ENCODE measurements at places on chromosomes 3 and 15. TPM values are rescaled to one million over a fixed set of nuclear protein-coding genes. Genes with fewer than 3 reads are reported as not detected.

Gene ISL2
- 0.98 TPM for polyA plus RNA-seq

GRCh38 chr3:152621006-152621868 is 213.7 kb upstream of the P2RY1 start:
- DNase-seq = peak; percentile 22
- no peaks in the 10 kb centered on the region for H3K36me3 ChIP-seq
- H3K4me1 ChIP-seq = no peaks in the 10 kb centered on the region
- H3K27me3 ChIP-seq = 0 out of 2 replicates have a peak, but pooled peaks cover 5% of the 10 kb centered on the region
- no peak overlapping the region for H3K27ac ChIP-seq

Gene HYAL1
- polyA plus RNA-seq = 0.09 TPM

DNA sequence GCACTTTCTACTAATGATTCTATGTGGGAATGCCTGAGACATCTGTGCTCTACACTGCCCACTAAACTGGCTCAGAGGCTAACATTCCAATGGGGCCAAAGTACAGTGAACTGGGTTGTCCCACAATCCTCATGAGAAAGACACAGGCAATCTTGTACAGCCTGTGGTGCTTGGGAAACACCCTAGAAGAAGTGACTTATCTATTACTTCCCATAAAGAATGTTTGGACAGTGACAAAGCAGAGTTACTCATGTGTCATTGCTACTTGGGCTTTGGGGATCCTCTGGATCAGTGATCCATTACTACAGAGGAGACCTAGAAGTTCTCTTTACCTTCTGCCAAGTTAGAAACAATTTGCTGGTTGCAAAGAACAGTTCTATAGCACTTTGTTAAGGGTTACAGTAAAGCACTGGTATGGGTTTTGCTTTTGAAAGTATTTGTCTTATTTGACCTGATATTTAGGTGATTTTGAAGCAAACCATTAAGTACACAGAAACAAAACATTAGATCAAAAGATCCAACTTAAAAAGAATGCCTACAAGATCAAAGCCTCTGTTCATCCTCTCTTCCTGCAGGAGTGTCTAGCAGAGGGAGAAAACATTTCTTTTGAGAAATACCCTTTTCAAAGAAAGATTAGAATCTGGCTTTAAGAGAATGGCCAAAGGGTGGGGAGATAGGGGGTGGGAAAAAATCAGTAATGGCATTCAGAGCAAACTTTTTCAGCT is 75.8 kb downstream of the CTNNB1 start:
- H3K36me3 ChIP-seq = no peaks in the 10 kb centered on the region
- peaks cover 15% of the 10 kb centered on the region for H3K4me1 ChIP-seq
- H3K4me3 ChIP-seq = no peak overlapping the region
- peak overlapping the region; percentile 31 for H3K27ac ChIP-seq
- peak; percentile 88 for DNase-seq
- no peaks in the 10 kb centered on the region for H3K27me3 ChIP-seq

Gene PDZRN3
- 22.3 TPM for polyA plus RNA-seq

DNA sequence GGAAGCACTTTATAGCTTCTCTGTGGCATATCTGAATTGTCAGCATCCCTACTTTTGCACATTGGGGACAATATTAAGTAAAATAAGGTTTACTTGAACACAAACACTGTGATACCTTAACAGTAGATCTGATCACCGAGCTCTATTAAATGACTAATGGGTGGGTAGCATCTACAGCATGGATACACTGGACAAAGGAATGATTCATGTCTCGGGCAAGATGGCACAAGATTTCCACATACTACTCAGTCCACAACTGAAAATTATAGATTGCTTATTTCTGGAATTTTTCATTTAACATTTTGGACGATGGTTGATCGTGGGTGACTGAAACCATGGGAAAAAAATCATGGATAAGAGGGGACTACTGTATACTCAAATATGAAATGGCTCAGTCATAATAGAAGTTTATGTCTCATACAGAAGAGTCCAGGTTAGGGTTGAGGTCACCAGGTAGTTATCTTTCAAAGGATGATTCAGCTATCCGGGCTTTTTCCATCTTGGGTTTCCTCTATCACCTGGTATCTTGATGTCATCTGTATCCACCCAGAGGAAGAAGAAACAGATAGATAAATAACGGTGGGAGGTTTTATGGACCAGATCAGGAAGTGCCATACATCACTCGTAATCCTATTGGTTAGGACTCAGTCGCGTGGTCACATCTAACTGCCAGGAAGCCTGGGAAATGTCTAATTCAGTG is 320.0 kb upstream of the RARB start:
- no peak overlapping the region for H3K4me3 ChIP-seq
- H3K27ac ChIP-seq = no peak overlapping the region

Gene CCDC54
- 0.16 TPM for polyA plus RNA-seq

GRCh38 chr3:31166249-31166885 is 271.9 kb upstream of the GADL1 start:
- H3K27me3 ChIP-seq = no peaks in the 10 kb centered on the region
- H3K36me3 ChIP-seq = no peaks in the 10 kb centered on the region
- peak overlapping the region; percentile 56 for H3K27ac ChIP-seq
- peak overlapping the region; percentile 25 for H3K4me3 ChIP-seq

DNA sequence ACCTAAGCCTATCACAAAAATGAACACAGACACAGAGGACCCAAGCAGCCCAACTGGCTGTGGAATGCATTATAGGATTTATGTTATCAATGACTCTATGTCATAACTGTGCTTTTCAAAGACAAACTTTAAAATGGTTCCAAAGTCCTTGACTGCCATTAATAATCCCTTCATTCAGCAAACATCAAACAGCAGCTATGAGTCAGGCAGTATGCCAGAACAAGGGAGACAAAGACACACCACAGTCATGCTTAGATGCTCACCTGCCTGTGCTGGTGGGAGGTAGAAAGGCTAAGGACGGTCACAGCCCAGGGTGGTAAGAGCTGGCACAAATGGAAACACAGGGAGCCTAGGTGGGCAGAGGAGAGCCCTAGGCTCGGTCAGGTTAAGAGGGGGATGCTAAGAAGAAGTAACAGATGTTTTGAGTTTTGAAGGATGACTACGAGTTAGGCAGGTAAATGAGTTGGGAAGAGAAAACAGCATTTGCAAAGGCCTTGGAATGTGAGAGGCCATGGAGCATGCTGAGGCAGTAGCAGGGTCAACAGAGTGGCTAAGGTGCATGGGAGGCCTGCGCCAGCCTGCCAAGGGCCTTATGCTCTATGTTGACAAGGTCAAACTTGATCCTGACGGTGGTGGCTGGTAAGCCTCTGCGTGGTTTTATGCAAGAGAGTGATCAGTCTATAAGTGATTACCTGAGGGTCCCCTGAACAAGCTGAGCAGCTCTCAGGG is 23.0 kb downstream of the NMNAT3 start:
- H3K27ac ChIP-seq = no peak overlapping the region
- H3K36me3 ChIP-seq = no peaks in the 10 kb centered on the region
- no peaks in the 10 kb centered on the region for H3K27me3 ChIP-seq
- H3K4me3 ChIP-seq = no peak overlapping the region
- no peaks in the 10 kb centered on the region for H3K4me1 ChIP-seq

- H3K4me1 ChIP-seq = no peaks in the 10 kb centered on the region
- H3K27ac ChIP-seq = no peak overlapping the region
- DNase-seq = no peak
- H3K4me3 ChIP-seq = no peak overlapping the region
- H3K27me3 ChIP-seq = no peaks in the 10 kb centered on the region
Measured at GRCh38 chr3:143859465-143860203, 11.4 kb upstream of the SLC9A9 start.

DNA sequence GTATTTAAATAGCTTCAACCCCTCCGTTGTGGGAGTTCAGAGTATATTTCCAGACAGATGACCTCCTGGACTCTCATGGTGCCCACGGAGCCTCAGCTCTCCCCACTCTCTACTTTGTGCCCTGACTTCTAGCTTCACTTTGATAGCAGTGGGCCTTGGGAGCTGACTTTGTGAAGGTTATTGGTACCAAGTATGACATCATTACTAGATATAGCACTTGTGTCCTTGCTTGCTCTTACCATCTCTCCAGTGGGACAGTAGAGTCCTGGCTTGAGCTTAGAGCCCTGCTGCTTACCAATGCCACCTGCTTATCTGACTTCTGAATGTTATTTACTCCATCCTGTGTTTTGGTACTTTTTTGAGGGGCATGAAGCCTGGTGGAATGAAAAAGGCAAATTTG is 53.4 kb downstream of the PPM1L start:
- no peak overlapping the region for H3K4me3 ChIP-seq
- H3K36me3 ChIP-seq = no peaks in the 10 kb centered on the region
- DNase-seq = no peak
- no peak overlapping the region for H3K27ac ChIP-seq
- H3K27me3 ChIP-seq = no peaks in the 10 kb centered on the region
- H3K4me1 ChIP-seq = peaks cover 4% of the 10 kb centered on the region

GRCh38 chr15:31316135-31316795 is 10.4 kb upstream of the KLF13 start:
- H3K36me3 ChIP-seq = no peaks in the 10 kb centered on the region
- H3K27ac ChIP-seq = no peak overlapping the region
- no peak for DNase-seq
- no peak overlapping the region for H3K4me3 ChIP-seq

Gene RASL12
- not detected for polyA plus RNA-seq

- H3K27ac ChIP-seq = no peak overlapping the region
- no peak overlapping the region for H3K4me3 ChIP-seq
- H3K4me1 ChIP-seq = no peaks in the 10 kb centered on the region
- no peak for DNase-seq
Measured at GRCh38 chr15:73254598-73254997, 114.2 kb downstream of the HCN4 start.

Gene PLSCR5
- polyA plus RNA-seq = not detected

DNA sequence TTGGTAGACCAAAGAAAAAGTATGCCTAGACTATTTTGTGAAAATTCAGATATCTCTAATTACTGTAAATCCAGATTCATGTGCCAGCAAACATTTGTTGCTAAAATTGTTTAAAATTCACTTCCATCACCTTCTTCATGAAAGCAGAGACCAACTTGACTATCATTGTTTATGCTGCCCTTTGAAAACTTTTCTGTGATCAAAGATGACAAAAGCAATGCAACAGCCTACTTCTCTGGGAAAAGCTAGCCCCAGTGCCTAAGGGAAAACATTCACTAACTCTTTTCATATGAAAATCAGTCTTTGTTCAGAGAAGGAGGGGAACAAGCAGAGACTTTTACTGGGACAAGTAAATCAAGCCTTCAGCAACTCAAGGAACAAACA is 178.0 kb upstream of the P2RY1 start:
- no peaks in the 10 kb centered on the region for H3K4me1 ChIP-seq
- no peak overlapping the region for H3K4me3 ChIP-seq
- no peak for DNase-seq
- no peaks in the 10 kb centered on the region for H3K36me3 ChIP-seq

Measured in GM23248 (cell line).